Cardiac fibroblast (primary cell): ENCODE measurements at places on chromosomes 2 and 18.

- DNase-seq, result no peak
Observed at GRCh38 chr2:212919238-212919637, 232.2 kb downstream of the IKZF2 start.

- DNase-seq, result no peak
Observed at GRCh38 chr2:206082298-206082843, 3.6 kb downstream of the INO80D start.

DNA sequence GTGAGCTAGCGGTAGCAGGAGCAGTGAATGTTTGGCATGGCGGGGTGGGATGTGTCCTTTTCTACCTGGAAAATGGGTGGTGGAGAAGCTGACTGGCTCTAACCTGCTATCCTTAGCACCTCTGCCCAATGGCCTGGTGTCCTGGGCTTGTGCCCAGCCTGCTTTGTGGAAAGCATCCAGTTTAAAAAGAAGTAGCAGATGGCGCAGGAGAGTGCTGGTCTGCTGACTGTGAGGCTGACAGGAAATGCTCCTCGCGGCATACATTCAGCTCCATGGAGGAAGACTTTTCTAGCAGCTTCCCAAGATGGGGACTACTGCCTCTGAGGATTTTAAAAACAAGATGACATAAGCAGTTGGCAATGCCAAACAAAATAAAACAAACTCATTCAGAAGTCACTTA lies 56.2 kb upstream of the LYPD6B start:
- peak; percentile 16 for DNase-seq

- DNase-seq, result no peak
Observed at GRCh38 chr18:41618147-41618546, 336.9 kb upstream of the PIK3C3 start.

DNA sequence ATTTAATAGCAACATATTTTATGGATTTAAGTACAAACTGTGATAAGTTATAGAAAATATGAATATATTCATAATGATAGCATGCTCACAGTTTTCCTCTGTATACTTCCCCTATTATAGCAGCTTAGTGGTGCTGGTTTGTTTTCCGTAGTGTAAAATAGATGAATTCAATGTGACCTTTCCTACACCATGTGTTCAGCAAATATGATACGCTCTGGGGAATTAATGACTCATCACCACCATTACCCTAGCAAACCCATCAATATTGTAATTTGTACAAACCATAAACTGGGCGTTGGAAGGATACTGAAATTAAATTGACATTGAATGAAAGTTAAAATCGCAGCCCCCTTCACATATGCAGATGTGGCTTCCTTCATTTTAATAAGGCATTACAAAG lies 58.7 kb upstream of the CDH19 start:
- no peak for DNase-seq

- no peak for DNase-seq
Observed at GRCh38 chr2:61774351-61774750, 79.5 kb downstream of the FAM161A start.

GRCh38 chr18:49460976-49461601 lies 644 bp upstream of the DYM start:
- peak; percentile 82 for DNase-seq

DNA sequence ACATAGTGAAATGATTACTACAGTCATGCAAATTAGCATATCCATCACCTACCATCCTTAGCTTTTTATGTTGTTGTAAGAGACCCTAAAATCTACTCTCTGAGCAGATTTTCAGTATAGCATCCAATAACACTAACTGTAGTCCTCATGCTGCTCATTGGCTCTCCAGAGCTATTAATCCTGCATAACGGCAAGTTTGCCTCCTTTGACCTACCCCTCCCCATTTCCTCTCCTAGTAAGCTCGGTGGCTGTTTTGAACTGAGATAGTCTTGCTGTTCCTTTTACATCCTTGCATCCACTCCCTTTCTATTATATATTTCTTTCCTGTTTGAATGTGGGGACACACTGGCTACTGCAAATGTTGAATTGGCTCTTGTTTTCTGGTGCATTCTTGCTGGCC lies 481.5 kb downstream of the TSN start:
- no peak for DNase-seq

- peak; percentile 58 for DNase-seq
Observed at GRCh38 chr2:183207110-183207509, 82.9 kb downstream of the NUP35 start.
